ENCODE measurements at places on chromosomes 6 and 20.

GRCh38 chr20:33291830-33292355, 8.9 kb downstream of the BPIFB1 start:
- DNase-seq: peak; percentile 63

DNA sequence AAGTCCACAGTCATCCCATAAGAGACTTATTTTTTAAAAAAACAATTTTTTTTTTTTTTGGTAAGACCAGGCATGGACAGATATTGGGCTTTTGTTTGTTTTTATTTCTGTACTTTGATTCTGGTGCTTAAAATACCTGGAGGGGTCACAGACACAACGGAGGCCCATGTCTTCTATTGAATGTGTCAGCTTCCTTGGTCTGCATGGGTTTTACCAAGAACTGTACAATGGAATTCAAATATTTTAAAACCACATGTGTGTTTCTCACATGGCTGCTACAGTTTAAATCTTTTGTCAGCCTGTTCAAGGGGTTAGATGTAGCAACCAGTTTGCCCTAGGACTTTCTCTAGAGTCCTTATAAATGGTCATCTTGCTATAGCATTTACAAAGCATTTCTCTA, 139.8 kb downstream of the SOX4 start:
- DNase-seq: no peak

- no peak for DNase-seq
These were observed 279.2 kb upstream of the CNR1 start for GRCh38 chr6:88445188-88445965.

- no peak for DNase-seq
These were observed 188.2 kb downstream of the ZFP64 start for GRCh38 chr20:52003415-52003814.

- no peak for DNase-seq
These were observed 42.5 kb upstream of the SAYSD1 start for GRCh38 chr6:39157511-39157910.

- DNase-seq: no peak
These were observed 17.0 kb downstream of the CRISP1 start for GRCh38 chr6:49849213-49849907.

GRCh38 chr6:99811636-99812035, 182.4 kb downstream of the MCHR2 start:
- DNase-seq: no peak

DNA sequence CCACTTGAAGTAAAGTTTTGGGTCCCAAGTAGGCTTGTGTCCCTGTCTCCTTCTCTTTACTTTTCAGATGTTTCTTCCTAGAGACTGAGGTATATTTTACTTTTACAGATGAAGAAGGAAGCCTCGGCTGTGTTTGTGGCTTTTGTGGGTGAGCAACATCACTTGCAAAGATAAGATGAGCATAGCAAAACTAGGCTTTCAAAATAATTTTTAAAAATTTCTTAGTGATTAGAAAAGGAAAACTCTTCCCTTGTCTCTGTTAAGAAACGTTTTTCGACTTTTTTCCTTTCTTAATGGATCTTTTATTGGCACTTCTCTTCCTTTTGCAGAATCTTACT, 7.6 kb downstream of the PTPN1 start:
- DNase-seq: no peak

DNA sequence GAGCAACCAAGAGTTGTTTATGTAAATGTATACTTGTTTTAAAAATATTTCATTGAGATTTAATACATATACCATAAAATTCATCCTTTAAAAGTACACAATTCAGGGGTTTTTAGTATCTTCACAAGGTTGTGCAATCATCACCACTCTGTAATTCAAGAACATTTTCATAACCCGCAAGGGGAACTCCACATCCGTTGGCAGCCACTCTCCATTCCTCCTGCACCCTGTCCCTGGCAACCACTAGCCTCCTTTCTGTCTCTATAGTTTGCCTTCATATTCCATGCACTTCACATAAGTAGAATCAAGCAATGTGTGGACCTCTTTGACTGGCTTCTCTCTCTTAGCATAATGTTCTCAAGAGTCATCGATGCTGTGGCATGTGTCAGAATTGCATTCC, 104.2 kb upstream of the PDE10A start:
- no peak for DNase-seq

DNA sequence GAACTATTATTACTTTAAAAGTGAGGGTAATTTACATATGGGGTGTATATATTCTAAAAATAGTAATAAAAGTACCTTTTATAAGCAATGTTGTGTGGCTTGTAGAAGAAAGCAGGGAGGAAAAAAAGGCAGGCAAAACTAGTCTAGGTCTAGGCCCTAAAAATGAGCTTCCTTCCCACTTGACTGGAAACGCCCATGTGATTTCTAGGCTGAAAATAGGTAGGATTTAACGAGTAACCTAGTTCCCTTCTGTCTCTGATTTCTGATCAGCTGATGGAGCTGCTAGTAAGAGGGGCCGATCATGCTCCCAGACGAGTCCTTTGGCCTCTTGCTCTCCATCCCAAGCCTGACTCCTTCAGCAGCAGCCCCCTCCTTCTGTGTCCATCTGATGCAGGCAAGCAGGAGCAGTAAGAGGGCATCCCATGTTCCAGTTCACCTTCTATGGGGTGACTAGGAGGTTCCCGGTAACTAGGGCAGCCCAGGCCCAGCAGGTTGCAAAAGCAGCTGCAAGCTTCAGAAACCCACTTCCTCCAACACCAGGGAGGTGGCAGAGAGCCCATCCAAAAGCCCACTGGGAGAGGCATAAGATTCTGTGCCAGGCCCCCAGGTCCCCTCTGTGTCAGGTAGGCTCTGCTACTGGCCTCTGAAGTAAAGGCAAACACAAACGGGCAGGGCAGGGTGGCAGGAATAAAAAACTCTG, 24.4 kb downstream of the TBC1D20 start:
- DNase-seq: no peak

GRCh38 chr6:6591778-6592465, 3.4 kb downstream of the LY86 start:
- no peak for DNase-seq

DNA sequence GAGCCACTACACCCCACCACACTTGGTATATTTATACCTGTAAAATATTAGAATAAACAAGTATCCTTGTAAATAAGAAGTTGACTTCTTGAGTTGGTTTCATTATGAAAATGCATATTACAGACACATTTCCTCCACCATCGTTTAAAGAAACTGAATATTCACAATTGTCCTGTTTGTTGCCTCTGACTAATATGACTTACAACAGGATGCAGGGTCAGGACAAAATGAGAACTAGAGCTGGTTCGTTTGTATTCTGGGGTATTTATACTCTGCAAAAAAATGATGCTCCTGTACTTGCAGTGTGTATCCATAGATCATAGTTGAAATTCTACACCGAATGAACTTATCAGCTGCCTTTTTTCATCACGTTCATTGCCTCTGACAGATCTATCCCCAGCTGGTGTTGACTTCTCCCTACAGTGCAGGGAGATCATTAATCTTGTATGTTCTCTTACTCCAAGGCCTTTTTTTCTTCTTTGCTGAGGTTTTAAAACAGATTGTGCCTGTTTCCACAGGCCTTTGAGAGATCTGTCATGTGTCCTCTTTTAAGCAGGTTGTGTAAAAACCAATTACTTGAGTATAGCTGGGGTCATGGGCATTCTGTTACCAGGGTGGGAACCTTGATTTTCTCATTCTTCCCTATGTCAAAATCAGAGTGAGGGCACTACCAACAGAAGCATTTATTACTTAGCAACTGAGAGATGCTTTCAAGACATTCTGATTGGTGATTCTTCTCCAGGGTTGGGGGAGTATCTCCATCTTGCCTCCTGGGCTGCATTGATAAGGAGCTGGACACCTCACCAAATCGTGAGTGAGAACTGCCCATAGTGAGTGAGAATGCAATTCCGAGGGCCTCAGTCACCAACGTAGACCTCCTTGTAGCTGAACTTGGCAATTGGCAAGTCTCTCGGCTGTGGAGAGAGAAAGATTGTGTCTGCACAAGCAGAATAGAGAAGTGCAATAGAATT, 78.8 kb upstream of the CD83 start:
- DNase-seq: no peak

DNA sequence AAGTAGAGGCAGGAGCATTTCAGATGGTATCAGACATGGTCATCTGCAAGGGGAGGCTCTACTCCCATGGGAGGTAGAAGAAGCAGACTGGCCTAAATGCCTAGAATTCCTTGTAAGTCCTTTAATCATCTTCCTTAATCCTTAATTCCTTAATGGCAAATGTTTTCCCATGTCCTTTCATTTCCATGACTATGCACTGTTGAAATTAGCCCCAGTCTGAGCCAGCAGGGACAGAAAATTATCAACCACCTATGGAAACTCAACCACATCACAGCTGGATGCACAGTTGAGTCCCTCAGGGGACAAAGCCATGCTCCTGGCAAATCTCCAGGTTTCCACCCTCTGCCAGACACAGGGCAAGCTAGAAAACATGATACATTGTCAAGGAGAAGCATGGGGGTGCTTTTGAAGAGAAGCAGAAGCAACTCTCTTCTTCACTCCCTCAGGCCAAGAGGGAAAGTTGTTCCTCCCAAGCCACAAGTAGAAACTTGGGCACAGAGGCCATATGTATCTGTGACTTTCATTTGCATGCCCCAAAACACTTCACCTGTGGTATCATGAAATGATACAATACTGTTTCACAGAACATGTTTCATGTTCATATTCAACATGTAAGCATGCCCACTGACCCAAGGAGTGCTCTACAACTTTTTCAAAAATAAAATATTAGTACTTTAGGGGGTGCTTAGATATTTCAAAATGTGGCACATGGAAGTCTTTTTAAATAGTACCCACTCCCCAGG, 683.6 kb downstream of the KIF16B start:
- DNase-seq: no peak

GRCh38 chr20:20333866-20334265, 34.0 kb upstream of the INSM1 start:
- no peak for DNase-seq

GRCh38 chr6:7155871-7156579, 48.3 kb downstream of the RREB1 start:
- DNase-seq: no peak

- no peak for DNase-seq
These were observed 740.7 kb downstream of the DHX35 start for GRCh38 chr20:39702701-39703349.

- no peak for DNase-seq
These were observed 6.7 kb downstream of the MTCH1 start for GRCh38 chr6:36979347-36979742.

- DNase-seq: no peak
These were observed 28.5 kb downstream of the FAM162B start for GRCh38 chr6:116737004-116737403.

GRCh38 chr6:116218172-116218633, 35.7 kb downstream of the TSPYL4 start:
- DNase-seq: no peak

- no peak for DNase-seq
These were observed 74.6 kb upstream of the CEP85L start for GRCh38 chr6:118725944-118726343.

GRCh38 chr6:54846857-54847674, 495 bp downstream of the FAM83B start:
- no peak for DNase-seq

- DNase-seq: no peak
These were observed 29.4 kb upstream of the TAGAP start for GRCh38 chr6:159074120-159074684.

- DNase-seq: no peak
These were observed 32.1 kb downstream of the SF3B5 start for GRCh38 chr6:144063246-144063743.

GRCh38 chr6:71333697-71334096, 45.1 kb downstream of the OGFRL1 start:
- DNase-seq: no peak

DNA sequence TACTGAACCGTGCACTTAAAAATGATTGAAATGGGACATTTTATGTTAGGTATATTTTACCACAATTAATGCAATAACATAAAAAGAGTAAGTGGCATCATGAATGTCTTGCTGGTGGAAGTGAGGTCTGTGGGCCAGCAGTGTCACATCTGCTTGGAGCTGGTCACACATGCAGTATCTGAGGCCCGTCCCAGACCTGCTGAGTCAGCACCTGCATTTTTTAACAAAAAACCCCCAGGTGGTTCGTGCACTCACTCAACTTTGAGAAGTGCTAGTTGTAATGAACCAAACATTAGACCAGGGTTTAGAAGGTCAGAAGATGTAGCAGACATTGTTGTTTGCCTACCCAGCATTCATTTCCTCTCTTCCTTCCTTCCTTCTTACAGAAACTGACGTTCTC, 21.0 kb downstream of the BANF2 start:
- no peak for DNase-seq

DNA sequence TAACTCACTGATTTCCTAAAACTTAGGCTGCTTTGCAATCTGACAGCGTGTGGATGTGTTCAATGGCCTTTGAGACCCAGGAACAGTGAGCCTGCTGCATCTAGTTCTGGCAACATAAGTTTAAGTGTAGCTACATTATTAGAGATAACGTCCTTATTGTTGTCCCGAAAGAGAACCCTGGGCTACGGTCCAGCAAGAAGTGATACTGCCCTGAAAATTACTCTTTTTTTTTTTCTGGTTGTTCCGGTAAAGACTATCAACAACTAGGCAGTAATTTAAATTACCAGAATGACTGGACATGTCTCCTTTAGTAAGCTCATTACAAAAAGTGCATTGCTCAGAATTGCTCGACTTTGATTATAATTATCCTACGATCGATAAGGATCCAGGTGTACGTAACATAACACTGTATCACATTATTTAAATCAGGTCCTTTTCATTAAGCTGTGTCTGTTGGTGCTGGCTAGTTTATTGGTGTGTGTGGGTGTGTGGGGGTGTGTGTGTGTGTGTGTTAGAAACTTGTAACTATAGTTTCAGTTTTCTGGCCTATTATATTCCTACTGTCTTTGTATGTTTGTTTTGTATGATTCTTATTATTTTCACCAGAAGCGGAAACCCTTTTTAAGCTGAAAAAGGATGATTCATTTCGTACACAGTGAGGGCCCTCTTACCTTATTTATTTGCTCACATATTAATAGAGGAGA, 3.0 kb downstream of the TSHZ2 start:
- no peak for DNase-seq

DNA sequence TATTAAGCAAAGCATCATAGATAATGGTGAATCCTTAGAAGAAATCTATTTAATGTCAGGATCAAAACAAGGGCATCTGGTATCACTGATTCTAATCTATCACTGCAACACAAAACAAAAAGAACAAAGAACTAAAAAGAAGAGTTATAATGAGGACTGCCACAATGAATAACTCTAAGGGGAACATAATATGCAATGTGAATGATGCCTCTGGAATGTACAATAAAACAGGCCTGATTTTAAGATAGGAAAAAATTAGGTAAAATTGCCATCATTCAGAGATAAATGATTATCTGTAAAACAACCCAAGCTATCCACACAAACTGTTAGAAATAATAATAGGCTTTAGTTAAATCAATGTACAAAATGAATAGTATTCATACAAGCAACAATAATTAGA, 936.7 kb upstream of the CITED2 start:
- DNase-seq: no peak
